NCI-H1417 treated with DMSO at 0.1 percent for 48 hours (cell line): ENCODE measurements at places on chromosomes 16 and 17.
A peak's percentile ranks its signal among the peaks of the same experiment; 100 is the strongest.

- no peak for DNase-seq
Measured at GRCh38 chr17:68820825-68821481, 134.2 kb downstream of the ABCA8 start.

GRCh38 chr16:89588413-89589109 is 13.0 kb downstream of the CPNE7 start:
- no peak for DNase-seq

DNA sequence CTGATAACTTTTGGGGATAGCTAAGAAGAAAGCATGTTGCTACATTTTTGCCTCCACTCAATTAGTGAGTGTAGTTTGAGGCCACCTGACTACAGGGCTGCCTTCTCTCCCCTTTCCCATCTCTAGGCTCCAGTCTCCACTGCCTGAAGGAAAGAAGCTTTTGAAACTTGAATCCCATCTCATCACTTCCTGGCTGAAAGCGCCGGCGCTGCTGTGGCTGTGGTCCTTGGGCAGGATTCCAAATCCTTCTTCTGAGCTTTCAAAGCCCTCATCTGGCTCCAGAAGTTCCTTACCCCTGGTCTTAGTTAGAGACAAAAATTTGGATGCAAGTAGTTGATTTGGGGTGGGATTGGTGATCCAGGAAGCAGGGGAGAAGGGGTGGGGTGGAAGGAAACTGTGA is 119.4 kb downstream of the FOXL1 start:
- DNase-seq: no peak

GRCh38 chr16:77929004-77929403 is 93.3 kb upstream of the CLEC3A start:
- no peak for DNase-seq

- no peak for DNase-seq
Measured at GRCh38 chr17:40087903-40088718, 12.3 kb downstream of the NR1D1 start.

DNA sequence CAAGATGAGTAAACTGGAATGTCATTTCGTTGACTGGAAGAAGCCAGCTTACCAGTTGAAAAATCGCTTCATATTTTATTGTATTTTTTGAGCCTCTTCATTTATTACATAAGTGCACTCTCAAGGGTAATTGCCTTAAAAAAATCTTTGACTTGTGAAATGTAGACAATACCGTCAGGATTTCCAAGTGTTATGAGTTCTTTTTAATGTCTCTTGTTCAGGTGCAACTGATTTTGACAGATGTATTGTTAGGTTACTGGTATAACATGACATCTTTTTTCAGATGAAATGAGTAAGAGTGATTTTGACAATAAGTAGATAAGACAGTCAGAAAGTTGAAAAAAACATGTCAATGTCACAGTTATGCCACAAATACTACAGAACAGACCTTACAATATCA is 169.1 kb downstream of the CNTNAP4 start:
- DNase-seq: no peak

DNA sequence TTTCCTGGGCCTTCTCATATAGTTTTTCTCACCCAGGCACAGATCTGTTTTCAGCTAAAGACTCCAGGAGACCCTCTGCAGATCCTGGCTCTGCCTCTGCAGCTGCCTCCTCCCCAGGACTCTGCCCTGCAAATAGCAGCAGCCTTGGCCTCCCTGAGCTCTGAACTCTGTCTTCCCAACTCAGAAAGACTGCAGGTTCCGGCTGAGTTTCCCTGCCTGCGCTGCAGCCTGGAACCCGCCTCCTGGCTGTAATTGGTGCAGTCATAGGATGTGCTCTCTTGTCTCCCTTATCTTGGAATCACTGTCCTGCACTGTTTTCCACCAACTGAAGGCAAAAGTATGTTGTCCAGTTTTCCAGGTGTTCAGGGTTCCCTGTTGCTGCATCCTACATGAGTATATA is 14.3 kb upstream of the DNASE1 start:
- no peak for DNase-seq

- DNase-seq: peak; percentile 60
Measured at GRCh38 chr16:49407873-49408550, 34.4 kb downstream of the C16orf78 start.

- DNase-seq: no peak
Measured at GRCh38 chr17:78392295-78392694, 13.8 kb downstream of the PGS1 start.

DNA sequence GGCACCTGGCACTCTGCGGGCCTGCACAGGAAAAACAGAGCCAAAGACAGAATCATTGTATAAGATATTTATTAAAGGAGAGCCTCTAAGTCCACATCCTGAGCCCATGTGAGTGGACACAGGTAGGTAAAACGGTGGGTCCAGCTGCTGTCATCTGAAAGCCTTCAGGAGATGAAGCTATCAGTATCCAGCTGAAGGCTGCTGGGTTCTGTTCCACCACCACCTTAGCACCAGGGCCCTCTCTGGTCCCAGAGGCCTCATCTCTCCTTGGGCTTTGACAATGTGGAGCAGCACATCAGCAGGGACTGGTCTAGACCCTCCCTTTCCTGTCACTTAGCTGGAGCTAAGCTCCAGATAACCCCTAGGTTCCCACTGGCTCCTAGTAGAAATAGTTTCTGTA is 7.3 kb downstream of the TMEM106A start:
- no peak for DNase-seq

GRCh38 chr17:57612202-57613071 is 132.7 kb downstream of the CCDC182 start:
- DNase-seq: peak; percentile 68

- peak; percentile 3 for DNase-seq
Measured at GRCh38 chr17:67689534-67690177, 28.1 kb upstream of the NOL11 start.

GRCh38 chr16:47567321-47567720 is 106.2 kb downstream of the PHKB start:
- DNase-seq: no peak

DNA sequence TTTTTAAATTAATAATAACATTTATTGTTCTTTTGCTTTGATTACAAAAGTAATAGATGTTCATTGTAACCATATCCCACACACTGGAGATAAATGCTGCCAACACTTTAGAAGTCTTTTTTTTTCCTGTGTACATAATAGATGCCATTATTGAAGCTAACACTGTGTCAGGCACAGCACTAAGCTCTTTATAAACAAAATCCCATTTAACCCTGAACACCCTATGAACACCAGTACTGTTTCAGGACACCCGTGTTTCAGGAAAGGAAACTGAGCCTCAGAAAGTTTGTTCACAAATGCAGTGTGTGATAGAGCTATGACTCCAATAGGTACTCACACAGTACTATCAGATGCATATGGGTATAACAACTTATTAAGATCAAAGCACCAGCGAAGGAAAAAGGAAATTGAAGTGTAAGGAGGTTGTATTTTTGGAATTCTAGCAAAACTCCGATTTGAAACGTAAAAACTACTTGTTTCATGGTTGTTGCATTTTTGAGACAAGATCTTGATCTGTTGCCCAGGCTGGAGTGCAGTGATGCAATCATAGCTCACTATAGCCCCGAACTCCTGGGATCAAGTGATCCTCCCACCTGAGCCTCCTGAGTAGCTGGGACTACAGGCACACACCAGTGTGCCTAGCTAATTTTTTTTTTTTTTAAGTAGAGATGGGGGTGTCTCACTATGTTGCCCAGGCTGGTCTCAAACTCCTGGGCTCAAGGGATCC is 2.0 kb upstream of the KIFC3 start:
- no peak for DNase-seq
